ENCODE measurements at places on chromosomes 16 and 17.
A peak's percentile ranks its signal among the peaks of the same experiment; 100 is the strongest.

GRCh38 chr16:72426386-72426785 is 254.4 kb upstream of the PMFBP1 start:
- no peak for DNase-seq

DNA sequence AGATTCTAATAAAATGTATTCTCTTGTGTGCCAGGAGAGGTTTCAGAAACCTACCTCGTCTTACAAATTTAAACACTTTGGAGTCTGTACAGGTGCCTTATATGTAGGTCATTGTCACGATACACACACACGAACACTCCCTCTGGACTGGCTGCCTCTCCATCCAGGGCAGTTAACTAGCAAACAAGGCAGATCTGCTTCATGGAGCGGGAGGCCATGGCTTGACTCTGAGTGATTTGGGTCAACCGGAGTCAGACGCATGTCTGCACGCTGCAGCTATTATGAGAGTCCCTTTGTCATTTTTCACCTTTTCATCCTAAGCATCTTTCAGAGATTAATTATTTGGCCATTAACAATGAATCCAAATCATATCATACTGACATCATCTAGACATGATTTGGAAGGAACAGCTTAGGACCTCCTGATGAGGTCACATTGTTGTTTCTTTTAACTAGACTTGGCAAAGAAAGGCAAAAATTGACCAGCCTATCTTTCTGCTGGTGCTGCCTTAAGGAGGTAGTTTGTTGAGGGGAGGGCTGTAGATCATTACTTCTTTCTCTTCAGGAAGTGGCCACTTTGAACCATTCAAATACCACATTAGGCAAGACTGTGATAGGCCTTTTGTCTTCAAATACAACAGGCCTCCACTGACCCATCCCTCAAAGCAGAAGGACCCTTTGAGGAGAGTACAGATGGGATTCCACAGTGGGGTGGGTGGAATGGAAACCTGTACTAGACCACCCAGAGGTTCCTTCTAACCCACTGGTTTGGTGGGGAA is 58.9 kb downstream of the HLF start:
- DNase-seq, result no peak

DNA sequence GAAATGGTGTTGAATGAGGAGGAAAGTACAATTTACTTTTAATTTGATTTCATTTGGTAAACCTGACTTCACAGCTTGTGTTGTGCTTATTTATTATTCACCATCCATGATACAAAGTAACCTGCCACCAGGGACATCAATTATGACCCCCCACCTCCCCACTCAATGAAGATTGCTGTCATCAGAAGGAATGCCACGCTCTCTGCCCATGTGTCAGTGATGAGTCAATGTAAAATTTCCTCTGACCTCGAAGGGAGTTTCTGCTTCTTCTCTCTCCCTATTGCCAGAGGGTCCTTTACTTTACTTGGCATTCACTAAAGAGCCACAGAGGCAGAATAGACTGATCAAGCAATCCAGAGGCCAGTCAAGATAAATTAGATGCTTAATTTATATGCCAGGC is 759.7 kb downstream of the CDH11 start:
- no peak for DNase-seq

DNA sequence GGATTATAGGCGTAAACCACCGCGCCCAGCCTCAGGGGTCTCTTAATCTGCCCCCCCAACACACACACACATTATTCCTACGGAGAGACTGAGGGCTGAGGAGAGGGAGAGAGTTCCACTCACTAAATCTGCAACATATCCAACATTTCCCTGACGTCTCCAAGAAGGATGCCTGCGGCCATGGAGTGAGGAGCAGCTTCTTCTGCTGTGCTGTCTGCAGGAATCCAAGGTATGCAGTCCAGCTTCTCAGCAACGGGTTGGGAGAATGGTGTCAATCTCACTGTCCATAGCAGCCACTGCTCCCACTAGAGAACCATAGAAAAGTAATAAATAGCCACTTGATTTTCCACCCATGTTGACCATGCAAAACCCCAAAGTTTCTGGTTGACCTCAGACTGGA is 5.1 kb upstream of the PLXDC1 start:
- DNase-seq, result no peak

DNA sequence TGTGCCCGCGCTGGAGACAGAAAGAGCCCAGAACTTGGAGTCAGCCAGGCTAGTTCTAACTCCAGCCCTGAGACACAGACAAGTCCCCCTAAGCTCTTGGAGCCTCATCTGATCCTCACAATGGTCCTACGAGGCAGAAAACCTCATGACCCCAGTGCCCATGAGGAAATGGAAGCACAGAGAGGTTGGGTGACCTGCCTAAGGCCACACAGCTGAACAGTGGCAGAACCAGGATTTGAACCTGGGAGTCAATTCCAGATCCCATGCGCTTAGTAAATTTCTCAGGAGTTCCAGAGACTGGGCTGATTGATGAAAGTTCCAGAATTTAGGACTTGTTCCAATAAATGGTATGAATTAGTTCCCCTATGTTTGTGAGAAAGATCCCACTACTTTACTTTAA is 39.0 kb upstream of the LITAF start:
- no peak for DNase-seq

DNA sequence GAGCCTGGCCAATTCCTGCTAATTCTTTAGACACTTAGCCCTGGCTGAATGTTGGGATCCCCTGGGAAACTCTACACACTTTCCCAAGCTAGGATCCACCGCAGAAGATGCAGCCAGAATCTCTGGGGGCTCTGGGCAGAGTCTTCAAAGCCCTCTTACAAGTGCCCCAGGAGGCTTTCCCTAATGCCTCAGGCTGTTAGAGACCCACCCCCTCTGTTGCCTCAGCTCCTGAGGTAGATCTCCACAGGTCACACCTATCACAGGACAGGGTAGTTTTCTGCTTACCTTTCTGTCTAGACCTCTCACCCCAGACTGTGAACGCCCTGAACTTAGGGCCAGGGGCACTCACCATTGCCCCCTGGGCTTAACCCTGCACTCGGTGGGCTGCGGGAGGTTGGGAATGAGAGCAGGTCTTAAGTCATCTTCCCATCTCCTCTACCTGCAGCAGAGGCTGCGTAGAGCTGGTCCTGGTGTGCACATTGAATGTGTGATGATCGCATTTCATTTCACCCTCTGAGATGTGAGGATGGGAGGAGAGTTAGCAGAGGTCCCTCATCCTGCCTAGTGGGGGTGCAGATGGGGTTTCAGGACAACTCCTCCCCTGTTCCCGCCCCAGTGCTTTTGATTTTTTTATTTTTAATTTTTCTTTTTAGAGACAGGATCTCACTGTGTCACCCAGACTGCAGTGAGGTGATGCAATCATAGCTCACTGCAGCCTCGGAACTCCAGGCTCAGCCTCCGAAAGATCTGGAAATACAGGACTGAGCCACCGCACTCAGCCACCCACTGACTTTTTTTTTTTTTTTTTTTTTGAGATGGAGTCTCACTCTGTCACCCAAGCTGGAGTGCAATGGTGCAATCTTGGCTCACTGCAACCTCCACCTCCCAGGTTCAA is 89.0 kb upstream of the LHX1 start:
- no peak for DNase-seq

- DNase-seq, result no peak
Measured at GRCh38 chr17:57114085-57114673, 29.1 kb downstream of the AKAP1 start.

DNA sequence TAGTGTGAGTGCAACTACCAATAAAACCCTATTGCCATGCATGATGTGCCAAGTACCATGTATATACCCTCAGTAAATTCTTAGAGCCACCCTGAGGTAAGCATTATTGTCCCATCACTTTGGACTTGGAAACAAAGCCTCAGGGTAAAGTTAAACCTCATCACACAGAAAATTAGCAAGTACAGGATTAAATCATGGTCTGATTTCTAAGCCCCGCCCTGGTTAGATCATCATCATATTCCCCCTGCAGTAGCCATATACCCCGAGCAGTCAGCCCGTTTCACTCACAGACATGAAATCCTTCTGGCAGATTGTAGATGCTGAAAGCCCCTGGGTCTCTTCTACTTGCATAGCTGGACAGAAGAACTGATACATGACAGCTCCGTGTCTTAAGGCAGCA is 4.8 kb downstream of the ZP2 start:
- DNase-seq, result no peak

DNA sequence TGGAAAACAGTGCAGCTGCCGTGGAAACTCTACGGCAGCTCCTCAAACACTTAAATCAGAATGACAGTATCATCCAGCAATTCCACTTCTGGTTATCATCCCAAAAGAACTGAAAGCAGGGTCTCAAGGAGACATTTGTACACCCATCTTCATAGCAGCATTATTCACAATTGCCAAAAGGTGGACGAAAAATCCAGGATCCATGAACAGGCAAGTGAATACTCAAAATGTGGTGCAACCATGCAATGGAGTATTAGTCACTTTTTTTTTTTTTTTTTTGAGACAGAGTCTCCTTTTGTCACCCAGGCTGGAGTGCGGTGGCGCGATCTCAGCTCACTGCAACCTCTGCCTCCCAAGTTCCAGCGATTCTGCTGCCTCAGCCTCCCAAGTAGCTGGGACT is 10.6 kb upstream of the AATK start:
- DNase-seq, result no peak

DNA sequence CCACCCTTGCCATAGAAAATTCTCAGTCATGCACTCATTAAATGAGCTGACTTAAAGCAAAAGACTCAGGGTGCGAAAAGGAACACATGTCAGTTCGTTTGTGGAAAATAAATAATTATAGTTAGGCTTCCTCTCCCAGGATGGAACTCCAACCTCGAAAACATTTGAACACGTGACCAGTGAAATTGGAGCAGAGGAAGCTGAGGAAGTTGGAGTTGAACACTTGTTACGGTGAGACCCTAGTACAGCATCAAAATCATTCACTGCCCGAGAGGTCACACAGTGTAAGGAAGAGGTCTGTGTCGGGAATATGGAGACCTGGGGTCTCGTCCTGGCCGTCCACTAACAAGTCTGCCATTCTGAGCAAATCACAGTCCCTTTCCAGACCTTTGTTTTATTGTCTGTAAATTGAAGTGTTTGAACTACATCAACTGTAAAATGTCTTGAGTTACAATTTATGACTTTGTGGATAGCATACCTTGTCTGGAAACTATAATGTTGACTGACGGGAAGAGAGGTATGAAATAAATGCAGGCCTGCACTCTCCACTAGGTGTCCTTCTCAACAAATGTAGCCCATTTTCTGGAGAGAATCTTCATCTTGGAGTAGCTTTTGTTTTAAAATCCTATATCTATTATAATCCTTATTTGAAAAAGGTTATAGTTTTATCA is 7.7 kb downstream of the PSMD7 start:
- DNase-seq, result no peak

DNA sequence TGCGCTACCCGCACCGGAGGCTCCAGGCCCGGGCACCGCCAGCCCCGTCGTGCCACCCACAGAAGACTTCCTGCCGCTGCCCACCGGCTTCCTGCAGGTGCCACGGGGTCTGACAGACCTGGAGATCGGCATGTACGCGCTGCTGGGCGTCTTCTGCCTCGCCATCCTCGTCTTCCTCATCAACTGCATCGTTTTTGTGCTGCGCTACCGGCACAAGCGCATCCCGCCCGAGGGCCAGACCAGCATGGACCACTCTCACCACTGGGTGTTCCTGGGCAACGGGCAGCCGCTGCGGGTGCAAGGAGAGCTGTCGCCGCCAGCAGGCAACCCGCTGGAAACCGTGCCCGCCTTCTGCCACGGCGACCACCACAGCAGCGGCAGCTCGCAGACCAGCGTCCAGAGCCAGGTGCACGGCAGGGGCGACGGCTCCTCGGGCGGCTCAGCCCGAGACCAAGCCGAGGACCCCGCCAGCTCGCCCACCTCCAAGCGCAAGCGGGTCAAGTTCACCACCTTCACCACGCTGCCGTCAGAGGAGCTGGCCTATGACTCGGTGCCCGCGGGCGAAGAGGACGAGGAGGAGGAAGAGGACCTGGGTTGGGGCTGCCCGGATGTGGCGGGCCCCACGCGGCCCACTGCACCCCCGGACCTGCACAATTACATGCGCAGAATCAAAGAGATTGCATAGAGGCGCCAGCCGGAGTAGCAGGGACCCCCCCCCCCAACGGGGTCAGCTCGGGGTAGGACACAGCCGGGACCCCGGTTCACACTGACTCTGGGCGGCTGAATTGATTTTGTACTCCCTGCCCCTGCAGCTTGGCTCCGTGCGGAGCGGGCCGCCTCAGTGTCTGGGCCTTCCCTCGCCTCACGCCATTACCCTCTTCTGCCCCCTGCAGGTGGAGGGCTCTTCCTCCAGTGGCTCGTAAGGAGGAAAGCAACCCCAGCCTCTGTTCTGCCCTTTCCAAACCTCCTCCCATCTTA is 58.5 kb downstream of the TMEM132E start:
- peak; percentile 36 for DNase-seq

DNA sequence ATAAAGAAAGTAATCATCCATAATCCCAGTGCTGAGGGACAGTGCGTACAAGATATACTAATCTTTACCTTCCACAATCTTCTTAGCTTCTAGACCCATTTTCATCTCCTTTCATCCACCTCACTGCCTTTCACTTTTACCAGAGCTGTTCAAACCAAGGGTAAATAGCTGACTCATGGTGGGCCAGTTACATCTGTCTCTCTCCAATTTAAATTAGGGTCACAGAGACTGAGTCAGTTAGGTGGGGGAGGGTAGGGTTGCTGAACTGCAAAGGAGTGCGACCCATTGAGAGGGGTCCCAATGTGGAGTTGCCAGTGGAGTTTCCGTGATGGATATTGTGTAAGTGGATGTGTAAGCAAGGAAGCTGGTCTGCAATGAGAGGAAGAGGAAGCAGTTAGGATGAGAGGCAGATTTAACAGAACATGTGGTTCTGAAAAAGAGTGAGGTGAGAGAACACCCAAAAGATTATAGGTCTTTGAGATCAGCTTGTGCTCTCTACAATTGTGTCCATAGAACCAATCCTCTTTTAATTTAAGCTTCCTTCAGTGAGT is 83.5 kb downstream of the GP2 start:
- DNase-seq, result no peak

DNA sequence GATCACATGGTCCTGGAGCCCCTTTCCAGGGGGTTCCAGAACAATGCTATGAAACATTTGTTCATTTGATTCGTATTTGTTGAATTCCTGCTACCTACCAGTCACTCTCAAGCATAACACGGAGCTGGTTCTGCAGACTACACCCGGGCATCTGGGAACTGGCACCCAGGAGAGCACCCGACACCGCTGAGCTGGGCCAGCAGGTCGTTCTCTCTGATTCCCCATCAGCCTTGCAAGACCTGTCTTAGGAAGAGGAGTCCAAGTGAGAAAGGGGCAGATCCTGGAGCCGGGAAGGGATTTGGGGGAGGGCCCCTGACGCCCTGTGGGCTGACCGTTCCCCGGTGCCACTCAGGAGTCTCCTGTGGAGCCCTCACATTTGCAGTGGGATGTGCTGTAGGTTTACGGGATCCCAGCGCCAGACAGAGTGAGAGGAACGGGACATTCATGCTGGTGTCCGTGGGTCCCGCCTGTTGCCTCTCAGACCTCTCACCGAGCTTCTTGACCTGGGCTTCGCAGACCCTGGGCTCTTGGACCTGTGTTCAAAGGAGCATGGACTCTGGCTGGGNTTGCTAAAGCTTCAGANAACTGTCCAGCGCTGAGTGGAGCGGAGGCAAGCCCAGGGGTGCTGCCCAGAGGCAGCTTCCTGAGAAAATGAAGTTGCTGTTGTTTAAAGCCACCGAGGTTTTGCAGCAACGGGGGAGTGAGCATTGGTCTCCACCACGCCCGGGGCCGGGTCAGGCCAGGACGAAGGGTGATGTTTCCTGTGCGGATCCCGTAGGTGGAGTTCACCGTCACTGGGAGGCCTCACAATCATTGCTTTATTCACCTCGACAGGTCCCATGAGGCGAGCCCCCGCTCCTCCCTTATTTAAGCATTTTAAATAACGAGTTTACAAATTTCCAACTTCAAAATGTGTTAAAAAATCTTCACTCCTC is 49.2 kb downstream of the METRNL start:
- no peak for DNase-seq

Data from GM06990 (cell line).